ENCODE measurements at places on chromosomes 4 and X. TPM values are rescaled to one million over a fixed set of nuclear protein-coding genes. Genes with fewer than 3 reads are reported as not detected.

The ZCCHC13 gene
- not detected for total RNA-seq

DNA sequence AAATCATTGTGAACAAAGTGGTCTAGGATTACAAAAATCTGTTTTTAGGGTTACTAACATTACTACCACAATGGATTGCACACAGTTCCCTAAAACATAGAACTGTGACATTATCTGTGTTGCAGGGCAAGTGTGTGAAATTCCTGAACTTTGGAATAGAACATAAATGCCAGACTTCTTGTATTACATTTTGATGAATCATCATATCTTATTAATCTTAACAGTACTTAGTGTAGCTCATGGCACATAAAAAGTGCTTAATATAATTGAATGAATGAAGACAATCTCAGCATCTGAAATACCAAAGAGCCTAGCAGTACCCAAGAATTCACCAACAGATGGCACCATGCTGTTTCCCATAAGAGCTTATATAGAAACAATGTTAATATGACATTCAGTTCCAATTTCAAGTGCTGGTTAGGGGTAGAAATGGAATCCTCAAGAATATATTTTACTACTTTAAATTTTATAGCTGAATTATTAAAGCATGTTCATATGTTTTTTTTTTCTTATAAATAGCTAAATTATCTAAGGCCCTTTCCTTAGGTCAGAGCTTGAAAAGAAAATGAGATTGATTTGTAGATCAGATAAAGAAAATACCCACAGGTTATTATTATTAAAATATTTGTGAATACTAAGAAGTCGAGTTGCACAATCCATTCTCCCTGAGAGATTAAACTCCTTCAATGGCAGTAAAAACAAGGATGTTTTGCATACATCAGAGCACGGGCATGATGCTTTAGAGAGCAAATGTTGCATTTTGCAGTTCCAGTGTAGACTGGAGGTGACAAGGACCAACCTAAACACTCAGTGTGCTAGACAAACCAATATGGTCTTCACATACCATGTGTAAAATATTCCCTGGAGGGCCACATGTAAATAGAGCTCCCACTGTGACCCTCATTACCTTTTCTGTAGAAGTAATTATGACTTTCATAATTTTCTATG, 25.7 kb upstream of the SHISA3 start:
- no peak for DNase-seq

DNA sequence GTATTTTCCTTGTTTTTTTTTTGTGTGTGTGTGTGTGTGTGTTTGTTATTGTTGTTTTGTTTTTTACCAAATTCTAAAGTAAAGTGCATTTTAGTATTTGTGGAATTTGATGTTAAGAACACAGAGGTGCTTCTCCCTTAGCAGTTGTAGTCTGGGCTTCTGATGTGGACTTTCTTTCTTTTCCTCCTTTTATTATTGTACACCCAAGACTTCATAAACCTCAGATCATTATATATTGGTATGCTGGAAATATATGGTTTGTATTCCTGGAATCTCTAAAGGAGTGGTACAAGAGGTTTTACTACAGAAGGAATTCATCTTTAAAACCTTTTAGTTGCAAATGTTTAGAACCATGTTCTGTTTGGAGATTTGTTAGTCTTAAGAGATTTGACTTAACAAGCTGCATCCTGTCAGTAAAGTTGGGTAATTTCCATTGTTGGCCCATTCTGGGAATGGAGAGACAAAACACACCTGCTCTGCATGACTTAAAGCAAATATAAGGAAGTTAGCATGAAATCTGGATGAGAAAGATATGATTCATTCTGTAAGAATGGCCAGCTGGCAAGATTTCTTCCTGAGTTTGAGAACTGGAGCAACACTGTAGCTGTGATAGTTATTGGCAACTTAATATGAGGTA, 64.0 kb downstream of the SMAD1 start:
- DNase-seq, result peak; percentile 87

DNA sequence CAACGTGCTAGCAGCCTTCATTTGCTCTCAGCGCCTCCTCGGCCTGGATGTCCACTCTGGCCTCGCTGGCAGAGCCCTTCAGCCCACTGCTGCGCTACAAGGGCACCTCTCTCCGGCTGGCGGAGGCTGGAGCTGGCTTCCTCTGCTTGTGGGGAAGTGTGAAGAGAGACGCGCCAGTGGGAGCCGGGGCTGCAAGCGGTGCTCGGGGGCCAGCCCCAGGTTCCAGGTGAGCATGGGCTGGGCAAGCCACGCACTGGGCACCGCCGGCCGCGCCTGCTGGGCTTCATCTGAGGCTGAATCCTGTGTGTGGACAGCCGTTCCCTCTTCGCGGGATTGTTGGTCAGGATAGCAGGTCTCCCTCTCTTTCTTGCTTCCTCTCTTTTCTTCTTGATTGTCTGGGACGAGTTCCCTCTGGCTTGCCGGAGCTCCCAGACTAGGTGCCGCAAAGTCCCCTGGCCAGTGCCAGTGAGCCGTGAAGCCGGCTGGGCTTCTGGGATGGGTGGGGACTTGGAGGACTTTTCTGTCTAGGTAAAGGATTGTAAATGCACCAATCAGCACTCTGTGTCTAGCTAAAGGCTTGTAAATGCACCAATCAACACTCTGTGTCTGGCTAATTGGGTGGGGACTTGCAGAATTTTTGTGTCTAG, 165.0 kb downstream of the HEPH start:
- no peak for DNase-seq

The BANK1 gene
- total RNA-seq, result 2.0 TPM

DNA sequence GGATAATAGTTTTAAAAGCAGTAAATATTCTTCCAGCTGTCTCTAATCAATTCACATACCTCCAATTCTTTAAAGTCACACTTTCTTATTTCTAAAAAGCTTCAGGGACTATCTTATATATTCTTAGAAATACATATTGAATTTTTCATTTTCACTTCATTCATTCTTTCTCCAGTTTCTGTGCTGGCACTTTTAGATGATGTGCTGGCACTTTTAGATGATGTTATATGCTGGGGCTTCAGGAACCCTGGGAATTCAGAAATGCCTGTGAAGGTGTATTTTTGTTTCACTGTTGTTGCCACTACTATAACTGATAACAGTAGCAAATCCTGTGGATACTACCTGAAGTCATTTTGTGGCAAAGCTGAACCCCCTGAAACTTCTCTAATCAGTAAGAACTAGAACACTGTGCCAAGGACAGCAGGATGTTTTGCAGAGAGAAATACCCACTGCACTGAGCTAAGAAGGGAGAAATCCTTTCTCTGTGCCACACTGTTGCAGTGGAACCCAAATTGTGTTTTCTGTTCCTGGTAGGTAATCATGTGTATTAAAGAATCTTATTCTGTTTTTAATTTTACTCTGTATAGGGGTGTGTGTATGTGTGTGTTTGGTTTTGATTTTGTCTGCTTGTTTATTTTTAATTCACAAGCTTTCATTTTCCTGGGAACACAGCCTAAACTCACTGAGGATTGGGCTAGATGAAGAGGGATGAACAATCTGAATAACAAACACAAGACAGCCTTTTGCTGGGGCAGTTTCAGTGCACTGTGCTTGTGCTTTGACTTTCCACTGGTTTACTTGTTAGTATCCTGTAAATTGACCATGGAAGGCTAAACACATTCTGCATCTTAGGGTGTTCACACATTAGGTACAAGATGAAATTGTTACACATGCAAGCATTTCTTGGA, 898.3 kb downstream of the CCSER1 start:
- no peak for DNase-seq

- no peak for DNase-seq
These were observed 1168.1 kb downstream of the PCDH19 start for GRCh38 chrX:99242001-99242400.

The GABRB1 gene
- not detected for total RNA-seq

The TMEM271 gene
- not detected for total RNA-seq

- no peak for DNase-seq
These were observed 17.9 kb upstream of the HPGD start for GRCh38 chr4:174540175-174540574.

All from body of pancreas (tissue), 4 donors.